ENCODE measurements at places on chromosomes 5 and 9.
A peak's percentile ranks its signal among the peaks of the same experiment; 100 is the strongest.

DNA sequence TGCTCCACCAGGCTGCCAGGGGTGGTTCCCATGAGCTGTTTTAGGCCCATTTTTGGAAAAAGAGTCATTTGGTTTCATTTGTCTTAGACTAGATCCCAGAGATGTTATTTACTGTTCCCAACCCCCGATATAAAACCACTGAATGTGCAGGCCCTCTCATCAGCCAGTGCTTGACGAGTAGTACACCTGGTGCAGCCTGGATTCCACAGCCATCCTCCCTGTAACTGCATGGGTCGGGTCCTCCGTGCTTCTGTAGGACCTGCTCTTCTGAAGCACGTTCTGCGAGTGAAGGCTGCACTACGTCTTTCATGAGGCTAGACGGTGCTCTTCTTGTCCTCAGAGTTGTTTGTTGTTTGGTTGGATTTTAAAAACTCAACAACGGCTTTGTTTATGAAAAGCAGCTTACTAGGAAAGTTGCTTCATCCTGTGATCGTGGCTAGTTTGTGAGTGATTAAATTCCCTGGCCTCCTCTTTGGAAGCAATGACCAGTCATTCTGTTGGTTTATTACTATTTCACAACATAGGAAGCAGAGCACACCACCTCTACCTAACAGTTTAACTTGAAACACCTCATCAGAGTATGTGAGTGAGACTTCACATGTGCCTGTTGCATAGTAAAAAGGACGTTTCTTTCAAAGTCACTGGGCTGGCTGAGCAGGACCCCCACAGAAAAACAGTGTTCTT, 135.2 kb downstream of the AOPEP start:
- DNase-seq, result no peak

GRCh38 chr9:116405321-116405720, 251.7 kb downstream of the PAPPA start:
- no peak for DNase-seq

GRCh38 chr9:18798106-18798505, 234.9 kb downstream of the SAXO1 start:
- DNase-seq, result no peak

- DNase-seq, result no peak
Observed at GRCh38 chr5:115394531-115394930, 98.1 kb upstream of the CCDC112 start.

DNA sequence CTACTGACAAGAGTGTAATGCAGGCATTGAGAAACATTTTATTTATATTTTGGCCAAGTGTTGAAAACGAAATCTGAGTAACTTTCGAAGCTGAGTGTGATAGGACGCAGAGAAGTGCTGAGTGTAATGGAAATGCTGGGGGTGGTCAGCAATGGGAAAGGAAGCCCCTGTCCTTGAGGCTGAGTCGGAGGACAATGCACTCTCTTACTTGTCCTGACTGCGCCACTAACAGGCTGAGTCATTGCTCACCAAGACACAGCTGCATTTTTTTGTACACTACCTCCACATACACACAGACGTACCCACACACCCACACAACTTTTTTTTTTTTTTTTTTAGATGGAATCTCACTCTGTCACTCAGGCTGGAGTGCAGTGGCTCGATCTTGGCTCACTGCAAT, 637.7 kb downstream of the SLCO4C1 start:
- DNase-seq, result no peak

- no peak for DNase-seq
Observed at GRCh38 chr5:88503041-88503345, 234.3 kb upstream of the TMEM161B start.

DNA sequence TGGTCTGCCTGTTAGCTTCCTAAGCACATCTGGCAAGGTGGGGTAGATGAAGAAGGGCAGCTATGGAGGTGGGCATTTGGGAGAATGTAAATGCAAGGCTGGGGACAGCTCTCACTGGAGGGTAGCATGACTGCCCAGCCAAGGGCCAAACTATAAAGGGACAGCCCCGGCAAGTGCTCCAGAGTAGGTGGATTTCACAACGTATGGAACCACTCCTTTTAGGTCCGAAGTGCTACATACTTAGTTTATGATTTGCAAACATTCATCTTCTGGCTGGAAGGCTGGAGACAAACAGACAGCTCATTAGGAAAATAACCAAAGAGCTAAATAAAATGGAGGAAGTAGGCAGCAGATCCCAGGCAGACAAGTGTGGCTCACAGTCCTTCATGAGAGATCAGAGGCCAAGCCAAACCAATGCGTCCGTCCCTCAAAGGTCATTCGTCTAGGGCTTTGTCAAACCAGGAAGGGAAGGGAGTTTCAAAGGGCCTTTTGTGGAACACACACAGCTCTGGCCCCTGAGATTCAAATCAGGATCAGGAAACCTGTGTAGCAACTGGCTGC, 42.5 kb upstream of the GLRX start:
- no peak for DNase-seq

GRCh38 chr9:87324613-87325194, 173.0 kb upstream of the DAPK1 start:
- no peak for DNase-seq

- no peak for DNase-seq
Observed at GRCh38 chr5:179379321-179379890, 34.1 kb upstream of the ADAMTS2 start.

GRCh38 chr9:132995879-132996278, 17.4 kb downstream of the GFI1B start:
- DNase-seq, result no peak

GRCh38 chr5:88662846-88663245, 220.1 kb downstream of the MEF2C start:
- DNase-seq, result no peak

DNA sequence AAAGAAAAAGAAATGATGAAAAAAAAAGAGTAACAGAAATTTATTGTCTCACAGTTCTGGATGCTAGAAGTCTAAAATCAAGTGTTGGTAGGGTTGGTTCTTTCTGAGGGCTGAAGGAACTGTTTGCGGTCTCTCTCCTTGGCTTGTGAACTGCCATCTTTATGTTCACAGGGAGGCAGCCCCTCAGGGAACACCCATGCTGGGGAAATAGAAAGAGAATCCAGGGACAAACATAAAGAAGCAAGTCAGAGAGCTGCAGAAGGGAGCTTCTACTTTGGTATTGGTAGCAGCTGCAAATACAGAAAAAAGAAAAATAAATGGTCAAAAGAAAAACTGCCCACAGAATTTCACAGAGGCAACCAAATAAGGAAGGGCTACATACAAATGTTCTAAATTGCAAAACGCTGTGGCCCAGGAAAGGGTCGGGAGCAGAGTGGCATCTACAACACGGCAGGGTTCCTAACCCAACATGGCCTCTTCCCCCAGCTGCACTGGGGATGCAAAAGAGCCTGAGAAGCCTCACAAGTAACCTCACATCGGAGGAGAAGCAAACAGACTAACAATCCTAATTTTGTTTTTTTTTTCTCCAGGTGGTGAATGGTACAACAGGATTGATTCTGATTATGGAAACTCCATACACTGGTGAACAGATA, 37.4 kb downstream of the ELOVL7 start:
- DNase-seq, result no peak

DNA sequence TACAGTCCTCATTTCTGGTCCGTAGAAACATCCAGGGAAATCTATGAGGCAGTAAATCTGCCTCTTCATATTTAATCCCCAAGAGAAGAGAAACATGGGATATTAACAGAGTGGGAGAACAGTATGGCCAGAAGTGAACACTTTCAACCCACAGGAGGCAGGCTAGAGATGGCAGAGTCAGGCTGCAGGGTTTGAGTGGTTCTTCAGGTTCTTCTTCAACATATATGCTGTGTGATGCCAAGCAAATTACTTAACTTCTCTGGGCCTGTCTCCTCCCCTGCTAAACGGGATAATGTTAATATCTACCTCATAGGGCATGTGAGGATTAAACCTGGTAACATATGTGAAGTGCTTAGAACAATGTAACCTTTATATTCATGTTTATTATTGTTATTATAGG, 321.8 kb downstream of the PSAT1 start:
- DNase-seq, result no peak

DNA sequence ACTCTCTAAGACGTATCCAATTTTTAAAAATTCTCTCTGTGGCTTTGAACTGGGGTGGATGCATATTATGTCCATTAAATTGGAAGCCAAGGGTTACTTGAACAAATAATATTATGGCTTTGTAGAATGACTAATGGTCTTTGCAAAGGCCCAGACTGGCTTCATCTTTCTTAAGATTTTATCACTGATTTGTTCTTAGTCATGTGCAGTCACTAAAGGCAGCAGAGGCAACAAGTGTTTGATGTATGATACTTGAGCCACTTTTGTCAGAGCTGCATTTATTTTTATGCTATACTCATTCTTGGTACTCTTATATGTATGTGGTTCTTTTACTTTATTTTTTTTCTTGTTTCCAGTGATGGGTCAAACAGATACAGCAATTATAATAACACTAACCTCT, 152.2 kb downstream of the NR2F1-AS1 start:
- no peak for DNase-seq

- no peak for DNase-seq
Observed at GRCh38 chr9:122941582-122942234, 888 bp downstream of the RABGAP1 start.

DNA sequence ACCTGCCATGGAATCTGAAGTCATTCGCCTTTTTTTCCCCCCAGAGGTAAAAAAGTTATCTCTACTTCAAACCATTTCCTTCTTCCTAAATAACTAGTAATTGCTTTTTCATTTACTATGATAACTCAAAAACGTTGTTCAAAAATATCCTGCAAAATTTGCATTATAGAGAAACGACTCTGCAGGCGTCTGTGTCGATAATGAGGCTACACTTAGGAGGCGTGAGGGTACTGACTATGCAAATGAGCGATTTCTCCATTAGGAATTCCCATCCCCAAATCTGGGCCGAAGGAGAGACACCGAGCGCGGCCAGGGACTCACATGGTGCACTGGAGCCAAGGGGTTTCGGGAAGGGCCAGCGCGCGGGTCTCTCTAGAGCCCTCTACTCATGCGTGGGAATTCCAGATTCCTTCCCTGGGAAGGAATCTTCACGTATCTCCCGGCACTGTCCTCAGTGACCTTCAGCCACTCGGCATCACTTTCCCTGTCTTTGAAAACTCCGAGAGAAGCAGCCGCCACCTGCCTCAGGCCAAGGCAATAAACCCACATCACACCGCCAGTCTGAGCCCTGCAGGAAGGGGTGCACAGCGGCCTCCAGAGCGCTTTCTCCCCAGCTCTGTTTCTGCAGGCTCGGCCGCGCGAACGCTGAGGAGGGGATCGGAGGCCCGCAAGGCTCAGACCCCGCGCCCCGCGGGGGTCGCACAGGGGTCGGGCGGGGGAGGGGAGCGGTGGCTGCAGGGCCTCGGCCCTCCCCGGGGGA, 718 bp upstream of the DENND4C start:
- DNase-seq, result peak; percentile 68

GRCh38 chr9:78386348-78386747, 89.4 kb downstream of the PSAT1 start:
- no peak for DNase-seq

DNA sequence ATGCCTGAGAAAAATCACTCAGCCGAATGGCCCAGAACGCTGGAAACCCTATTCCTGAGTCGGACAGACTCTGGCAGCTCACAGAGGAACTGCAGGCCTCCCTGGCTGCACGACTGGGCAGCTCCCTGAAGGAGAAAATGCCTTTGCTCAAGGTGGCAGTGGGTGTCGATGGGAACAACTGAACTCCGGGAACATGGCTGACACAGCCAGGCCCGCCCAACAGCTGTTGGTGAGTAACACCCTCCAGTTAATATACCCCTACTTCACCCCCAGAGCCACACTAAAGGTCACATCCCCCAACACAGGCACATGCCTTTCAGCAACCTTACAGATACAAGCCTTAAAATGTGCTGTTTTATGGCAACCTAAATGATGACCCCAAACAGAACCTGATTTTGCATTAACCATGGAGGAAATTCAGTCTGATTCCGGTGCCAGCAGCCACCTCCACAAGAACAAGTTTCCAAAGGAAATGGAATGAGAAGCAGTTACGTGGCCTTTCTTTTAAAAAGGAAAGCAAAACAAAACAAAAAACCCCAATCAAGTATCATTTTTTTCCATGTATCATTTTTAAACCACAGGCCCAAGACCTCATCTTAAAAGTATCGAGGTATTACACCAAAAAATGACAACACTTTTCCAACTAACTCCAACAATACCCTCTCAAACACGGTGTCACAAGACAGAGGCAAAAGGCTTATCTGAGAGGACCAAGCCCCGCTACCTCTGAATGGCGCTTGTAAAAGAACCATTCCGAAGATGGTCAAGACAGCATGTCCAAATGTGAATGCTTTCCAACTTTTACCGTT, 3.1 kb downstream of the KLF9 start:
- DNase-seq, result no peak

- DNase-seq, result no peak
Observed at GRCh38 chr5:118698774-118699173, 289.6 kb downstream of the DTWD2 start.

DNA sequence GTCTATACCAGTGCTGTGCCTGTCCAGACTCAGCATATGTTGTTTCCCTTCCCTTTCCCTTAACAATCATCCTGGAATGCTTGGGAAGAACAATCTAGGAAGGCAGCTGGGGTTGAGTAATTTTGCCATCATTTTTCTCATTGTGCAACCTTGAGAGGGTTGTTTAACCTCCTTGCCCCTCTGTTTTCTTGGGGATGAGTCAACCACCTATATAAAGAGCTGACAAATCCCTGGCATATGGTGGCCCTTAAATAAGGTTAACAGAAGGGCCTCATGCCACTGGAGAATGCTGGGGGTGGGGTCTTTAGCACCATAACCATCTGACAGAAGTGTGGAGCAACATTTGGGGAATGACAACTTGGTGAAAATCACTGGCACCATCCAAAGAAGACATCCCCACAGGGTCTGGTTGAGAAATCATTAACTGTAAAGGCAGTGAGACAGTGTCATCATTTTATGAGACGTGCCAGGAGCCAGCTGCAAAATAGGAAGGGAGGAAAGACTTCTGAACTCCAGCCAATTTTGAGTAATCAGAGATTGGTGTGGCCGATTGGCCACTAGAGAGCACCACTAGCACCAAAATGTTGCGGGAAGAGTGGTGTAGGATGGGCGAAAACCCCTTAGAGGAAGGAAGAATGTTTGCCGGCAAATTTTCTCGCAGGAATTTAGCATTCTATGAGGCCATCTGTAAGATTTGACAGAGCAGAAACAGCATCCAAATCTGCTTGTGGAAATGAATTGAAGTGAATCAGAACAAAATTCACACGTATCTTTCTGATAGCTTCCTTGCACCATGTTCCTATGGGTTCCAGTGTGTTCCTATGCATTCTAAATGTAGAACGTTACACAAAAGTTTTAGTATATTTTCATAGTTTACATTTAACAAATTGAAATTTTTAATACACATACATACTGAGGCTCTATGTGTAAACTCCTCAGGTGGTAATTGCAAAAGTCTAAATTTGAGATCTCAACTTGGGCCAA, 113.8 kb downstream of the MSX2 start:
- DNase-seq, result no peak
